Right lung (tissue), 10 donors: ENCODE measurements at places on chromosomes 12 and 14. TPM values are rescaled to one million over a fixed set of nuclear protein-coding genes. Genes with fewer than 3 reads are reported as not detected.

- no peak for DNase-seq
Observed at GRCh38 chr12:130552483-130552996, 163.6 kb downstream of the RIMBP2 start.

DNA sequence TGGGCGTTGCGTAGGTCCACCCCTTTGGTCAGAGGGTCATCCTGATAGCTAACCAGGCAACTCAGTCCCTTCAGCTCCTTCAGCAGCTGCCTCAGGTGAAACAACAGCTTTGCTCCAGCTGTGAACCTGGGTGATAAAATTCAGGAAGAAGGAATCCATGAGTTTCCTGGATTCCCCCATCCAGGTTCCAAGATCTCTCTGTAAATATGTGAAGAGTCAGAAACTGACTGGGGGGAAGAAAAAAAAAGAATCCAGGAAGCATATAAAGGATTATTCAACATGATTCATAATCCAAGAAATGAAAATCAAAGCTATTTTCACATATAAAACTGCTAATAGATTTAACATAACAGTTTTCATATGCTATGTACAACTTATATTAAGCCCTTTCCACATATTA lies 8.6 kb downstream of the STAT2 start:
- no peak for DNase-seq

DNA sequence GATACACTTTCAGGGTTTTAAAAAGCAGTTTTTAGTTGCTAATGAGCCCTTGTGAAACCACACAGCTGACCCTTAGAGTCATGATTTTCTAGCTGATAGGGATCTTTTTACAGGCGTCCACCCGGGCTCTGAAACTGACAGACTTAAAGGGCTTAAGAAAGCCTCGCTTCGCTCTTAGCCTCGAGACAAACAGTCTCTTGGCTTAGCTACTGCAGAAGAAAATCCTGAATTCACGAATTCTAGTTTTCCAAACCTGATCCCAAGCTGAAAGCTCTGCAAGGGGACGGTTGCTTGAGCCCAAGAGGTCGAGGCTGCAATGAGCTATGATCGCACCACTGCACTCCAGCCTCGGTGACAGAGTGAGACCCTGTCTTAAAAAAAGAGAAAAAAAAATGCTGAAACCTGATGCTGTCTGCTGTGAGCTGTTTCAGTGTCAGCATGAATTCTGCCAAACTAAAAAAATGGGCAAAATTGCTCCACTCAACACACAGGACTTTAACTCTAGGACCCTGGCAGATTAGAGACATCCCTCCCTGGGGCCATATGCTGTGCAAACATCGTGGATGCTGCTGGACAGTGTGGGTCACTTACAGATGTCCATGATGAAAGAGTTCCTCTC lies 3.1 kb upstream of the HPD start:
- no peak for DNase-seq

PPP4R4 gene
- 0.54 TPM for polyA plus RNA-seq

MAPK1IP1L gene
- 91.3 TPM for polyA plus RNA-seq

- DNase-seq = no peak
Observed at GRCh38 chr14:45838597-45838996, 585.6 kb upstream of the MIS18BP1 start.

GRCh38 chr14:76282581-76282980 lies 93.4 kb upstream of the ESRRB start:
- no peak for DNase-seq

ASIC1 gene
- 11.5 TPM for polyA plus RNA-seq
